ENCODE measurements at places on chromosomes 1 and 21.

DNA sequence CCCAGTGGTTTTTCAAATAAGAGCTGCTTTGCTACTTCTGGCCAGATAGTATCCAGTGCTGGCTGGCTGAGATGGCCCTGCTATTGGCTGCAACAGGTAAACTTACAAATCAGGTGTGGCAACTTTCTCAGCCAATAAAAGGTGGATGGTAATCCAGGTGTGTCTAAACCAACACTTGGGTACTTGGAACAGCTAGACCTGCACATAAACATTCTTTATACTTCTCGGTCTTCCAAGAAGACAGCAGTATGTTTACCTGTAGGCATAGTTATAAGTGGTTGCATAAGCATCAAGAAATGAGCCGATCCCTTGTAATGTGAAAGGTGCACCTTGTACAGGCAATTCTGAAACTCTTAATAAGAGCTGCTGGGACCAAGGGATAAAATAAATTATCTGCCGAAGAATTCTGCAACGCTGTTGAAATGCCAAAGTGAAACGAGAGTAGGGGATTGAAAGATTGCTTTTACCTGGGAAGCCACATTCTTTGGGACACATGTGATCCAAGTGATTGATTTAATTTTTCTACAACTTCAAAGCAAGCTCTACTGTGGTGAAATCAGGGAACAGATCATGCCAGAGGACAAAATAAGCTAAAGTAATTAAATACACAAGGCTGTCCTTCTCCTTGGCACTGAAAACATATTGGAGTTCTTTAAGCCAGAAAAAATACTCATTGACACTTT is at the start of gene CLDN8:
Gene CLDN8, minus strand, starts transcription at position 57 of the 683 bp plus-strand sequence. CDS start 172 bp downstream, outside the sequence.
- DNase-seq: no peak

DNA sequence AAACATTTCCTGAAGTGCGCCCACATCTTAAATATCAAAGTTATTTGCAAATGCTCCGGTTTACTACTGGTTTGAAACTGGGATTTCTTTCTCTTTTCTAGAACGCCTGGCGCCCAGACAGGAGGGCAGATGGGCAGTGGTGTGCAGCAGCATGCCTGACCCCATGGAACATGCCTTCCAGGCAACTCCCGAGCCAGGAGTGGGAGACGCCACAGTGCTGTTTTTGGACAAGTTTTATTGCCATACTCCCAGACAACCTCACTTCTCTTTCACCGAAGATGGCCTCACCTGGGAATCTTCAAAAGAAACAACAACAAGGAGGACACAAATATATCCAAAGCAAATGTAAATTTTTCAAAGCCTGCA is 21.5 kb downstream of the UBE2G2 start:
- DNase-seq: no peak

- no peak for DNase-seq
These were observed 75.9 kb downstream of the CDC14A start for GRCh38 chr1:100428160-100428559.

- no peak for DNase-seq
These were observed 80.3 kb upstream of the RGS4 start for GRCh38 chr1:162988869-162989268.

DNA sequence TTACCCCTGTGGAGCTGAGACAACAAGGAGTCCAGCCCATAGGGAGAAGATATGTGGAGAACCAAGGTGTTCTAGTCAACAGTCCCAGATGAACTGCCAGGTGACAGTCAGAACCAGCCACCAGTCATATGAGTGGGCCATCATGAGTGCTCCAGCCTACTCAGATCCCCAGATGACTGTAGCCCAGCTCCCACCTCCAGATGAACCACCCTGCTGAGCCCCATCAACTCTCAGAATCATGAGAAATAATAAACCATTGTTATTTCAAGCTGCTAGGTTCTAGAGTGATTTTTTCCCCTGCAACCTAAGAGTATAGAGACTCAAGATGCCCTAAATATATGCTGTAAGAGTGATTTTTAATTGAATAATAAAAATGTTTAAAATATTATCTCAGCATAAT is 444.2 kb downstream of the GPATCH2 start:
- DNase-seq: no peak
